Activated CD4-positive, alpha-beta T cell treated with anti-CD3 and anti-CD28 coated beads, Interleukin-10, Interleukin-2, amounts not matched to agents 100 ng/mL and 50 ng/mL, durations not matched to agents 16 hours and 8 hours (primary cell): ENCODE measurements at places on chromosomes 16 and 17.

GRCh38 chr17:49193513-49194296 lies 16.7 kb downstream of the GNGT2 start:
- DNase-seq: peak; percentile 55

GRCh38 chr17:80272366-80272765 lies 11.7 kb downstream of the RNF213 start:
- no peak for DNase-seq

DNA sequence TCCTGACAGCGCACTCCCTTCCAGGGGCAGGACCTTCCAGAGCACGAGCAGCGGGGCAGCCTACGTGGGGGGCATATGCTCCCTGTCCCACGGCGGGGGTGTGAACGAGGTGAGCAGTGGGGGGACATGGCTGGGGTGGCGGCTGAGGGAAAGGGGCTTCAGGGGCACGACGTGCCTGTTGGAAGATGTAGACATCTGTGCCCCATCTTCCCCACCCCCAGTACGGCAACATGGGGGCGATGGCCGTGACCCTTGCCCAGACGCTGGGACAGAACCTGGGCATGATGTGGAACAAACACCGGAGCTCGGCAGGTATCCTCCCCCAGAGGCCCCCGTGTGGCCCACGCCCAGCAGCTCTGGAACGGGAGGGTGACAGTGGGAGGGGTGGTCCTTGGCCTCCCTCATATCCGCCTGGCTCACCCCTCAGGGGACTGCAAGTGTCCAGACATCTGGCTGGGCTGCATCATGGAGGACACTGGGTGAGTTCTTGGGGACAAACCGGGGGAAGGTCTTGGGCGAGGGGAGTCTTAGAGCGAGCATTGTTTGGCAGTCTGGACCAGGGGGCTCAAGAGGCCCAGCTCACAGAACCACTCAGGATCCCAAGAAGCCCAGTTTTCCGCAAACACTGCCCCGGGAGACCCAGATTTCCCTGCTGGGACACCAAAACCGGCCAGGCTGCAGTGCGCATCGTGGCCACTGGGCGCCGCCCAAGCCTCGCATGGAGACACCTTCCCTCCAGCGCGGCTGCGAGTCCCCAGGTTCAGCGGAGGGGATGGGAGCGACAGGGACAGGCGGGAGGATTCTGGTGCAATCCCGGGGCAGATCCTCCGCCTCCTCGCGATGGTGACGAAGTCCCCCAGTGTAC lies 15.7 kb downstream of the ADAM11 start:
- DNase-seq: peak; percentile 89

DNA sequence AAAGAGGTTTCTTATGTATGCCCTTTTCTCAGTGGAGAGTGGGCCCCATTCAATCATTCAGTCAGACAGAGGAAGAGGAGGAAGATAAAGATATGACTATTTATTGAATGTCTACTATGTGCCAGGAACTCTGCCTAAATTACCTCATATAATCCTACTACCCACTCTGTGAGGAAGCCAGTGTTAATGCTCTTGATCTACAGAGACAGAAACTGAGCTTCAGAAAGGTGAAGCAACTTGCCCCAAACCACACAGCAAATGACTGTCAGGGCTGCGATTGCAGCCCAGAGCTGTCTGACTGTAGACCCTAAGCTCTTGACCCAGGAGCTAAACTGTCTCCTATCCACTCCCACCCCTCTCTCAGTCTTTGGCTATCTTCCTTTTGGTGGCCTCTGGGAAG lies 8.4 kb downstream of the SRCIN1 start:
- peak; percentile 27 for DNase-seq

DNA sequence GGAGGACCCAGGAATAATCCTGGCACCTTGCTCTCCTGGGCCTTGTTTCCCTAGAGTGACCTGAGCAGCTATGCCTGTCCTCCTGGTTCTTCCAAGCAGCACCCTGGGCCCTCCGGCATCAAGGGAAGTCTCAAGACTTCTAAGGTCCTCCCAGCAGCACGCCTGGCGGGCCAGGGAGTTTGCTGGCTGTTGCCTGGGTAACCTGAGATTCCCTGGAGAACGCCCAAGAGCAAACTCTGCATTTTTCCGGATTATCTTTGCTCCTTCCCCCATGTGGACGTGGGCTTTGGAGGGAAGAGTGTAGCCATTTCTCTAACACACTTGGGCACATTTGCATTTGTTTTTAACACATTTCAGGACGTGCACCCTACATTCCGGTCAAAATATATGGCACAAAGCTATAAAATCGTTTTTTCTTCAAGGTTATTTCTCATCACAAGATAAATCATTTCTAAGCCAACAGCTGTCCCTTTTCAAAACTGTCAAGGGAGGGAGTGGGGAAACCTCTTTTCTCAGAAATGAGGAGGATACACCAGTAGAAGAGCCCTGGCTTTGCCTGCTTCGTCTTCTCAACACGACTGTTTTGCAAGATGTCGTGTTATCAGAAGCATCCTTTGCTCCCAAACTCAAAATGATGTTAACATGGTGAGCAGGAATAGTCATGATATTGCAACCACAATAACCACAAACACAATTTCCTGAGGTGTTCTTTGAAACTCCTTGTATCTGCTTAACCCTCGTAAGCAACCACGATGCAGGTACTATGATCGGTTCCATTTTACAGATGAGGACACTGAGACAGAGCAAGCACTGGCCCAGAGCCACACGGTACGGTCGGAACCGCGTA lies 116.5 kb downstream of the ADCY9 start:
- peak; percentile 32 for DNase-seq

DNA sequence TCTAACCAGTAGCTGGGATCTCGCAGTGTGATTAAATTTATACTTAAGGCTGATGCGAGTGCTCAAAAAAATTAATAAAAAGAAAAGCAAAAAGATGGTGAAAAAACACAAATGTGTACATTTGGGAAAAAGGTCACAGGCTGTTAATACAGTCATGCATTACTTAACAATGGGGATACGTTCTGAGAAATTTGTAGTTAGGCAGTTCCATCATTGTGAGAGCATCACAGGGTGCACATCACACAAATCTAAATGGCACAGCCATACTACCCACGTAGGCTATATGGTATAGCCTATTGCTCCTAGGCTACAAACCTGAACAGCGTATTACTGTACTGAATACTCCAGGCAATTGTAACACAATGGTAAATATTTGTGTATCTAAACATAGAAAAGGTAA lies 142.4 kb upstream of the MYOCD start:
- no peak for DNase-seq

- no peak for DNase-seq
Measured at GRCh38 chr17:16466407-16466806, 25.6 kb downstream of the LRRC75A start.

DNA sequence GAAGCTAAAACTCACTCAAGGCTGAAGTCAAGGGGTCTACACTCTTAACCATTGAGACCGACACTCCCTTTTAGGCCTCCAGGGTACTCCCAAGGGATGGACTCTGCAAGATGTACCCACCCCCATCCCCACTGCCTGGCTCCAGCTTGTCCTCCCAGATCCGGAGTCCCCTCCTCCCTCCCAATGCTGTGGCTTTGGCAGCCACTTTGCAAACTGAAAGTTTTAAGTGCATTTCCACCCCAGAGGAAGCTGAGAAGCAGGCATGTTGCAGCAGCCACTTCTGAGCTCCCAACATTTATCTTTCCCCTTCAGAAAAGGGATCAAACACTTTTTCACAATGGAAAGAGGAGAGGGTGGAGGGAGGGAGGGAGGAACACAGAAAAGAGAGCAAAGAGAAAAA lies 115.2 kb downstream of the COPRS start:
- no peak for DNase-seq

DNA sequence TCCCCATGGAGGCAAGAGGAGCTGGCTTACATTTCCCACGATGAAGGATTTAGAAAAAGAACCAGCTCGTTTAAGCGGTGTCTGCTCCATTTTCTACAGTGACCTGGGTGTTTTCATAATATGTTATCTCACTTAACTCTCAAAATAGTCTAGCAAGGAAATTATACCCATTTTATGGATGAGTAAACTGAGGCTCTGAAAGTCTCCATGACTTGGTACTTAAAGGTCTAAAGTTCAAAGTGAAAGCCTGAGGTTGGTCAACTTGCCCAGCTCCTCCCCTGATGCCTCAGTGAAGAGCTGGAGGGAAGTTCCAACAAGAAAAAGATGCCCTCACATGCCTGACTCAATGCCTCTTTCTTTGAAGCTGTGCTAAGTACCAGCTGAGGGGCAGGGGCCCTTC lies 232.0 kb downstream of the CBLN1 start:
- no peak for DNase-seq

GRCh38 chr16:64469351-64469750 lies 652.5 kb downstream of the CDH11 start:
- DNase-seq: no peak
